ENCODE measurements at places on chromosomes 13 and 19.

DNA sequence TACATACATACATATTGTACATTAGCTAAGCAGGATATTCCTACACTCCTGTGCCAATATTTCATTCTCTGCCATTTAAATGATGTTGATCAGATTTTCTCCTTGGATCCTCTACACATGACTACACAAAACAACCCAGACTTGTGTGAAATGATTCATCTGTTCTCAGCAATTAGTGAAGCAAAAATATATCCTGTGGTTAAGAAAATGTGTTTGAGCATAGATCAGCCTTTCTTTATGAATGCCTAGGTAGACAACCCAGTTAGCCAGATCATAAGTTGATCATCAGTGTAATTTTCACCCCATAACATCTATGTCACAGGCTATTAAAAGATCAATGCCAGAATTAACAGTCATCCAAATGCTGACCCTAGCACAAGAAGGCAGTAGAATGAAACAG, 275.2 kb upstream of the EDNRB start:
- no peak for DNase-seq

DNA sequence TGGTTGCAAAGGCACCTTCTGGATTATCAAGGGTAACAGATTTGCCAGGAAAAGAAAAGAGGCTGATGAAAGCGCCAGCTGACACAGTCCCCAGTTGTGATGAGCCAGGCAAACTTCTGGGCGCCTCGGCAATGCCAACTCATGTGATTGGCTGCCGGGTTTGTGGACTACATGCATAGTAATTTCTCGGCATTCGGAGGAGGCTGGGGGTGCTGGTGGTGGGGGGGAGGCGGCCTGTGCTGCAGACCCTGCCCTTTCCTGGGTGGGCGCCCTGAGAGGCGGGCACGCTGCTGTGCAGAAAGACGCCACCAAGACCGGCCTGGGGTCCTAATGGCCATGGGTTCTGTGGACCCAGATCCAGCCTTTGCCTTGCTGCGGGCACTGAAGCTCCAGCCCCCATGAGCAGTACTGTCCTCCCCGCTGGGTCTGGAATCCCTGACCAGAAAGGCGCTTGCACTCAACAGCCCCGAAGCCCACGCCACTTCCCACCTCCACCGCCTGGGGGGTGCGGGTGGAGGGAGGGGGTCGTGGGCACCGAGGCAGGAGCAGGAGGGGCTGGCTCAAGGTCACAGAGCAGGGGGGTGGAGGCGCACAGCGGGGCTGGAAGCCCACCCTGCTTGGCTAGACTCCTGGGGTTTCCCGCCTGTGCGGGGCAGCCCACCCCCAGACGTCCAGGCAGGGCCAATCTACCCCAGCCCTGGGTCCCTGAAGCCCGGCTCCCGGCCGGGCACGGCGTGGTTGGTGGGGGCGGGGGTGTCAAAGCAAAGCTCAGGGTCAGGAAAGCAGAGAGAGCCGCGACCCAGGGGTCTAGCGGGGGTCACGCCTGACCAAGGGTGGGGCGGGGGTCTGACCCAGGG, 1.0 kb downstream of the DIRAS1 start:
- DNase-seq: no peak

GRCh38 chr13:50125304-50125553, 110.0 kb downstream of the KCNRG start:
- no peak for DNase-seq

DNA sequence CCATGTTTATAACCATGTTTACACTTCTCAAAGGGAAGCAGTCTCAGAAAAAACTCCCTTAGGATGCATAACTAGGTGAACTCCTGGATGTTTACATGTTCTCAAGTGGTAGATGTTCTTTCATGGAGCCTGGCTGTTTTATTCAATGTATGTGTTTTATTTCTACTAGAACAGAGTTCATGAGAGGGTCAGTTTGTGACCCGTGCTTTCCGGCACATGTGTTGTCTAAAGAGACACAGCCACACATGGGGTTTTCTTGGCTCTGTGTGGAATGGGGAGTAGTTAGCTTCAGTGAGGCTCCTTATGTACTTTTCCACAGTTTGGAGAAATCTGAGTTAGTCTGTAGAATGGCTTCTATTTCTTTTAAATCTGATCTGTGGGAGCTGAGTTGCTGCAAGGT, 60.9 kb downstream of the ATP8A2 start:
- DNase-seq: no peak

DNA sequence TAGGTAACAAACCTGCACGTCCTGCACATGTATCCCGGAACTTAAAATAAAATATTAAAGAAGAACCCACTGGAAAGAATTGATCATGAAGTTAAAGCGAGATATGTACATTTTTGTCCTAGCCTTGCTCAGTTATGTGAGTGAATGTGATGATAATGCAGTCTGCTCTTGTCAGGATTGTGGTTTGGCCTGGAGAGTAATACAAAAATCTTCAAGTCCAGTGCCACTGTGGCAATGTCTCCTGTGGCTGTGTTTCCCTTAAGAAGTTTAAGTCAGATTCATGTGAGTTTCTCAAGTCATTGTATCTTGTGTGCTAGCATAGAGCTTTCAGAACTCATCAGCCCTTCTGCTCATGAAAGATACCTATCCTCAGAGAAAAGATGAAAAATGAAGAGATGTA, 18.0 kb upstream of the ITGBL1 start:
- DNase-seq: no peak

DNA sequence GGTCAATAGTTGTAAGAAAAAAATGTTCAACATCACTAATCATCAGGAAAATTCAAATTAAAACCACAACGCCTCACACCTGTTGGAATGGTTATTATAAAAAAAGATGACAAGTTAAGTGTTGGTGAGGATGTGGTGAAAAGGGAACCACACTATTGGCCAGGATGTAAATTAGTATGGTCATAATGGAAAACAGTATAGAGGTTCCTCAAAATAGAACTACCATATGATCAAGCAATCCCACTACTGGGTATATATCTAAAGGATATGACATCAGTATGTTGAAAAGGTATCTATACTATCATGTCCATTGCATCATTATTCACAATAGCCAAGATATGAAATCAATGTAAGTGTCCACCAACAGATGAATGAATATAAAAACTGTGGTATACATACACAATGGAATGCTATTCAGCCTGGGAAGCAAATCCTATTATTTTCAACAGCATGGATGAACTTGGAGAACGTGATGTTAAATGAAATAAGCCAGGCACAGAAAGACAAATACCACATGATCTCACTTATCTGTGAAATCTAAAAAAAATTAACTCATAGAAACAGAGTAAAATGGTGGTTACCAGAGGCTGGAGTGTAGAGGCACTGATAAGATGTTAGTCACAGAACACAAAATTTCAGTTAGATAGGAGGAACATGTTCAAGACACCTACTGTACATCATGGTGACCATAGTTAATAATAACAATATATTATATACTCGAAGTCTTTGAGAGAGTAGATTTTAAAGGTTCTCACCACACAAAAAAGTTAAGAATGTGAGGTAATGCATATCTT, 56.6 kb downstream of the TBC1D4 start:
- DNase-seq: peak; percentile 23

DNA sequence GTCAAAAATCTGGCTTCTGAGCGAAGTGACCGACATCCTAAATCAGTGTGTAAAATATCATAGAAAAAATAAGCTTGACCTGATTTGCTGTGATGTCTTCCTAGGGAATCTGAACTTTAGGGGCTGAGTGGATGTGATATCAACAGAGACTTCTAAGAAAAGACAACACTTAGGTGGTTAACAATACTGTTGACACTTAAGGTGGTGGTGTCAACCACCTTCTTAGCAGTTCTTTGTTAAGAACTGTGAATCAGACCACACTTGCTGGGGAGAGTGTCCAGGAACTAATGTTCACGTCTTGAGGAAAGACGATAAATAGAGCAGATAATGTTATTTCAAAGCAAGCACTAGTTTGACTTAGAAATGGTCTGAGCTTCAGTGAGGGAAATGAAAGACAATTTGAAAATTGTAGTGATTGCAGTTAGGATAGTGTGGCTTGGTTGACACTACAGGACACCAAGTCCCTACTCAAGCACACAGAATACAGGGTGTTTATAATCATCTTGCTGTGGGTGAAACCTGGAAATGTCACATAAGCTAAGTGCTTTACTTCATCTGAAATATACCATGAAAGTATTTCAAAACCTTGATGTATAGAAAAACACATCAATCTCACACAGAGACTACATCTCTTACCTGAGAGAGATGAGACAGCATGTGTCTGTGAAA, 1936.5 kb downstream of the PCDH9 start:
- no peak for DNase-seq

DNA sequence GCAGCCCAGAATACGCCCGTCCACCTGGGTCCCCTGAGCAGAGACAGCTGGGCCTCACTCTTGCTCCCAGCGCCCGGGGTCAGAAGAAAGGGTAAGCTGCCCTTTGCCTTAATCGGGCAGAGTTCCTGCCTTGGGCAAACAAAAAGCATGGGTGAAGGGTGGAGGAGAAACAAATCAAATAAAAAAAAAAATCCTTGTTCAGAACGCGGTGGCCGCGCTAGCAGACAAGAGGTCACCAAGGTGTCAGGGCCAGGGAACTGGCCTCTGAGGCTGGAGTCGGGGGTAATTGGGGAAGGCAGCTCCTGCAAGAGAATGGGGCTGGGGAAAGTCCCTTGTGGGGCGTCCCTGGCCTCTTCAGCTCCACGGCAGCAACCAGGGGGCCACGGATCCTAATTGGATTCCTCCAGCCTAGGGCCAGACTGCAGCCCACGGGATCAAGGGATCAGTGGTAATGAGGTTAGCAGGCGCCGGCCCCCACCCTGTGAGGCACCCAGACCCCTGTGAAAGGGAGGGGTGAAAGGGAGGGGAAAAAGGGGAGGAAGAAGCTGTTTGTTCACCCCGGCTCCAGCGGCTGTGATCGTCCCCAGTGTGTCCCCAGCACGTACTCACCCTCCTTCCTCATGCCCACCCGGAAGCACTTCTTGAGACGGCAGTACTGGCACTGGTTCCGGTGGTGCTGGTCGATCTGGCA, 5.5 kb downstream of the NR2F6 start:
- DNase-seq: no peak

GRCh38 chr19:16041299-16041990, 34.9 kb upstream of the TPM4 start:
- peak; percentile 60 for DNase-seq

DNA sequence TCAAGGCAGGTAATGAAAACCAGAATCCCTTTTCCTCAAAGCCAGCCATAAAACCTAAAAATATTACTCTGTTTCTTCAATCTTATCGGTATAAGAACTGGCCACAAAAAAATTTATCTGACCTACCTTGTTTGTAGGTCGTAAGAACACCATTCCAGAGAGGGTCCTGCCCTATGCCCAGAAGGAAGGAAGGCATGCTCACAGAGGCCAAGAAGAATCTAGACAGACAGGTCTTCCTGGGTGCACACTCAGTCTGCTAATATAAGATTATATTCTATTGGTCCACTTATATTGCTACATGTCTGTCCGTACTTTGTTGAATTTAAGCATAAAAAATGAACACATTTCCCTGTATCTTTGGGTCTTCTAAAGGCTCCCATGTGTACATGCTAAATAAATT, 2136.1 kb upstream of the PCDH20 start:
- no peak for DNase-seq

DNA sequence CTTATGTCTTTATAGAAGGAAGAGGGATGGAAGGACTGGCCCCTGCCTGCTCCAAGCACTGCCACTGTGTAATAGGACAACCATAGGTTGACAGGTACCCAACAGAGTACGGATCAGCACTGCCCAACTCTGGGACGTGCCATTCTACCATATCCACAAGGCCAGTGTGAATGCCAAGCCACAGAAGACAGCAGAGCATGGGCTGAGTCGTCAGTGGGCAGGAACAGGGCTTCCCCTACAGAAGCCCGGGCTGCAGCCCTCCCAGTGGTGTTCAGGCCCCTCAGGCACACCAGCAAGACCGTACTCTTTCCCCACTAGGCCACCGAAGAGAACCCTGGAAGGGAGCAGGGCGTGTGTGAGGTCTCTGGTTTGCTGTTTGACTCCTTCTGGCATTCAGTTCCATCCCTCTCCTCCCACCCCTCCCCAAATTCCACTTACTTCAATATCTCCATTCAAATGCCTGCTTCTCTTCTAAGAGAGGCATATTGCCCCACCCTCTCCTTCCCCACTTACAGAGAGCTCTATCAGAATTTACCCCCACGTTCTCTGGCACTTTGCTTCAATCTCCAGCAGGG, 209.4 kb downstream of the FOXO1 start:
- DNase-seq: no peak

- peak; percentile 21 for DNase-seq
Measured at GRCh38 chr13:74134221-74134776, at the start of gene KLF12. Gene KLF12, minus strand, starts transcription at chr13:74134404.

GRCh38 chr13:25280396-25280795, 6.9 kb downstream of the MTMR6 start:
- peak; percentile 52 for DNase-seq

DNA sequence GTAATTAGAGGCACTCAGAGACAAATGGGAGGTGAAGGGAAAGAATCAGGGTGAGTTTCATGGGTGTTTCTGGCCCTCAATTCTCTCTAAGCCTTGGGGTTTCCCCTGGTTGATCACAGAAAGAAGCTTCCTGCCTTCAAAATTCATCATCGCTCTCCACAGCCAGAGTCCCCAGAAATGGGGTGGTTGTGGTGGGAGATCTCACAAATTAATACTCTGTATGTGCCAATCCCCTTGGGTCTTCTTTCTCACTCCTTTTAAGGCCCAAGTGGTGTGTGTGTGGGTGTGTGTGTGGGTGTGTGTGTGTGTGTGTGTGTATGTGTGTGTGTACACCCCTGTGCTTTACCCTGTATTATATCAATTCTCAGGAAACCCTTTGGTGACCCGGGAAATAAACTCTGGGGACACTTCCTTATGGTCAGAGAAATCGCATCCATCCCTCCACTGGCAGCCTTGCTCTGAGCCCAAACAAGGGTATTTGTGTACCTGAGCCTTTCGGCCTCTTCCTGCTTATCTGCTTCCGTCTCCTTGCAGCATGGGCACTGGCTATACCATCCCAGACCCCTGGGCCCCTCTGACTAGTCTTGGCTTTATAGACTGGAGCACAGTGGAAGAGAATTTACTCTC, 2.8 kb upstream of the FCGBP start:
- DNase-seq: no peak

DNA sequence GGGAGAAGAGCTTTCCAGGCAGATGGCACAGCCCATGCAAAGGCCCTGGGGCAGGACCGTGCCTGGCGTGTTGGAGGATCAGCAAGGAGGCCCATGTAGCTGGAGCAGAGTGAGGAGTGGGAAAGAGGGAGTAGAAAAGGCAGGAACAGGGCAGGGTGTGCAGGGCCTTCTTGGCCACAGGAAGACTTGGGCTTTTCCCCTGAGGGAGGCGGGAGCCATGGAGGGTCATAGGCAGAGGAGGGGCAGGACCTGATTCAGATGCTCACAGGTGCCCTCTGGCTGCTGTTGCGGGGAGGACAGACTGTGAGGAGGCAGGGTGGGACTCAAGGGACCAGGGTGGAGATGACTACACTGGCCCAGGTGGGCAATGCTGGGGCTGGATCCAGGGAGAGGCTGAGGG, 13.8 kb upstream of the PTPRS start:
- no peak for DNase-seq

DNA sequence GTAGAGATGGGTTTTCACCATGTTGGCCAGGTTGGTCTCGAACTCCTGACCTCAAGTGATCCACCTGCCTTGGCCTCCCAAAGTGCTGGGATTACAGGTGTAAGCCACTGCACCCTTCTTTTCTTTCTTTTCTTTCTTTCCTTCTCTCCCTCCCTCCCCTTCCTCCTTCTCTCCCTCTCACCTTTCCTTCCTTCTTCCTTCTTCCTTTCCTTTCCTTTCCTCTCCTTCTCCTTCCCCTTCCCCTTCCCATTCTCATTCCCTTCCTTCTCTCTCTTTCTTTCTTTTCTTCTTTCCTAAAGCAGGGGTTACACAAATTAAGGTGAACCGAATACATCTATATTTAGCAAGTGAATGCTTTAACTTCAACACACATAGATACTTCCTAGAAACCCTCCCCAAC, 58.0 kb upstream of the URI1 start:
- DNase-seq: no peak
